ENCODE measurements at places on chromosomes 3 and 15.
A peak's percentile ranks its signal among the peaks of the same experiment; 100 is the strongest.

DNA sequence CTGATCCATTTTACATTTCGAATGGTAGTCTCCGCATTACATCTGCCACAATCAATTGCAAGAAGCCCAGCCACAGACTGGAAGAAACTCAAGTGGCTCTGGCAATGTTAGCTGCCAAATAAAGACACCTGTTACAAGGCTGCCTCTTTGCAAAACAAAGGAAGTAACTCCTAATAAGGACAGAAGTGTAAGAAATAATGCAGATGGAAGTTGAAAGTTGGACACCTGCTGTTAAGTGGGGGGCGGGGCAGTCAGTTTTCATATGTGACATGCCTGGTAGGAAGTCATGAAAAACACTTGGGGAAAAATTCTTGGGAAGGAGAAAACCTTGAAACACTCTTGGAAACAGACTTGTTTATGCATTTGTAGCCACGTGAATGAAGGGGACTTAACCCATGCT is 54.1 kb upstream of the ATP2C1 start:
- DNase-seq, result no peak

DNA sequence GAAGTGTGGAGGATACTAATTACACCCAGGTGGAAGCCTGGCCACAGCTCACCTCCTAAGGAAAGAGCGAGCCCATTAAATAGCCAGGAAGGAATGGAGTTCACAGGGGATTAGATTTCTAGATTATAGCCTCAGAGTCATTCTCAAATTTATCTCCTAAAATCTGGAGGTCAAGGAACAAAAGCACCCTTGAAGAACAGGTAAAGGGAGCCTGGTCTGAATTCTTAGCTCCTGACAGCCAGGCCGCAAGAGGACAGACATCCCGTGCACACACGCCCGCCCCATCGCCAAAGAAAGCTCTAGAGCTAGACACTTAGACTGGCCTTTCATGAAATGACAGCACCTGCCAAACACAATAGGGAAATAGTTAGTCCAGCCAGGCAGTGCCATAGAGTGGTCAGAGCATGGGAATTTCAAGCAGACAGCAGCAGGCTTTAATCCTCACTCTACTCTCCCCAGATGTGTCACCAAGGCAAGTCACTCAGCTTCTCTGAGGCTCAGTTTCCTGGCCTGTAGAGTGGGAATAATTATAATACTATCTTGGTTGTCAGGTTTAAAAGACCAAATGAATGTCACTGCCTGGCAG is 59.2 kb downstream of the LIPC start:
- no peak for DNase-seq

- DNase-seq, result no peak
Measured at GRCh38 chr3:141129541-141130011, 78.4 kb downstream of the SPSB4 start.

- peak; percentile 55 for DNase-seq
Measured at GRCh38 chr3:45987368-45988291, 8.0 kb downstream of the FYCO1 start.

GRCh38 chr3:11712646-11713045 is 68.9 kb upstream of the VGLL4 start:
- no peak for DNase-seq

DNA sequence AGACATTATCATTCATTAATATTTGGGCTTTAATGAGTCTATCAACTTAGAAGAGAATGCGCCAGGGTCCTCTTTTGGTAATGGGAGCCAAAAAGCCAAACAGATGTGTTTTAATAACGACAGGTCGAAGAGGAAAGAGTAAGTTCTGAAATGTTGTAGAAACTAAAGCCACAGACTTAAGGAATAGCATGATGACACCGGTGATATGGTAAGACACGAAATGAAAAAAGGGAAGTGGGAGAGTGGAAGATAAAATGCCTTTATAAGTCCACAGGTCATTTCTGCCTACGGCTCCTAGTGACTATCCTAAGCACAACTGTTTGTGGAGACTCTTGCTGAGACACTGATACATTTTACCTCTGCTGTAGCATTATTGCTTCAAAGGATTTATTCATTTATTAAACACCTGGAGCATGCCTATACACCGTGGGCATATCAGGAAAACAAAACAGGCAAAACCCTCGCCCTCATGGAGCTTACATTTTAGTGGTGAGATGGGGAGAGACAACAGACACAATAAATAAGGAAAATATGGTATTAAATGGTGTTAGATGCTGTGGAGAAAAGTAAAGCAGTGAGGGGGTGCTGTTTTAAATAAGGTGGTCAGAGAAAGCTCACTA is 11.7 kb upstream of the CD47 start:
- no peak for DNase-seq

- DNase-seq, result peak; percentile 98
Measured at GRCh38 chr3:45915518-45916231, 27.6 kb upstream of the CXCR6 start.

DNA sequence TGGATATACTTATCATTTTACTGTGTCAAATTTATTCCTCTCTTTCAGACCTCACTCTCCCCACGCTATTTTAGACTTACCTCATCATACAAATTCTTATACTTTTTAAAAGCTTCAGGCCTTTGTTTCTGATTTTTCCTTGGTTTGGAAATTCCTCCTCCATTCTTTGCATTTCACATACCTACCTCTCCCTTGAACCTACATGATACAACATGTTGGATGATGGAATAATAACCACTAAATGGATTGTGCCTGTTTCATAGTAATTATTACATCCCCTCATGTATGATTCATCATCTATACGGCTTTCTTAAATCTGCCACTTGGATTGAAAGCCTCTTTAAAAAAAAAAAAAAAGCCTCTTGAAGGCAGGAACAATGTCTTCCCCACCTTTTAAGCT is 24.6 kb downstream of the TRIP4 start:
- no peak for DNase-seq

DNA sequence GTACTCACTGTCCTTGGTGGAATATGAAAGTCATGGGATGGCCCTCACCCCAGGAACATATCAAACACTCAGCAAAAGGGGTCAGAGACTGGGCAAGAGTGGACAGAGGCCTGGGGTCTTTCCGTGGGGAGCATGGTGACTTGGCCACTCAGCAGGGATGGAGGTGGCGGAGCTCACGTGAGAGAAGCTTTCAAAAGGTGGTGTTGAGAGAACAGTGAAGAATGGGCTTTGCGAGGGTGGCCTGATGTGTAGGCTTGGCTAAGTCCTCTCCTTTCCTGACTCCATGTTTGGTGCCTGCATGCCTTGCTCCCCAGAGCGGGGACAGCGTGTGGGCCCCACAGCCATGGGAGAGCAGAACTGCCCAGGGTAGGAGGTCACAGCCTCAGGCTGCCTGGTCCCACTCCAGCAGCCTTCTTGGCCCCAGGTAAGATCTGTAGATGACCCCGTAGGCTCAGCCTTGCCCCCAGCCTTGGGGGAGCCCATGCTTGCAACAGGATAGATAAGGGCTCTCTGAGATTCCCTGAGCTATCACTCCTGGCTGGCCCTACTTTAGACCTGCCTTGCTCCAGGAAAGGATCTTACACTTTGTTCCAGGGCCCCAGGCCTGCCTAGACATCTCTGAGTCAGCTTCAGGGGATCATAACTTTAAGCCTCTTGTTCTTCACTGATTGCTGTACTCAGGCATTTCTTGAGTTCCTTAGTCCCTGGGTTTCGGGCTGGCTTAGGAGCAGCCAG is 17.0 kb downstream of the RPLP1 start:
- peak; percentile 86 for DNase-seq

- DNase-seq, result no peak
Measured at GRCh38 chr15:51403946-51404695, 62.7 kb downstream of the GLDN start.

DNA sequence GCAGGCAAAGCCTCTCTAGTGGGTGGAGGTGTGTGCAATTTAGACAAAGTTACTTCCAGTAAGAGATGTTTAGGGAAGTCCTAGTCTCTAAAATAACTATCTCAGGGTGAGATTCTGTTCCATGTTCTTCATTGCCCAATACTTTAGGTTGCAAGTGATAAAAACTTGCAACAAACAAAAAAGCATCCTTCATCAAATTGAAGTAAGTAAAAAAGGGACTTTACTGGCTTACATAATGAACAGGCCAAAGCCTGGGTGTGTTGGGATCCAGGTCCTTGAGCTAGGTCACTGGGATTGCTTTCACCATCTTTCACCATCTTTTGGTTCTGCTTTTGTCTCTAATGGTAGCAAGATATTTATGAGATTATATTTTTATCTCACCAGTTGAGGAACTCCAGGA is 38.3 kb downstream of the CX3CR1 start:
- DNase-seq, result no peak

DNA sequence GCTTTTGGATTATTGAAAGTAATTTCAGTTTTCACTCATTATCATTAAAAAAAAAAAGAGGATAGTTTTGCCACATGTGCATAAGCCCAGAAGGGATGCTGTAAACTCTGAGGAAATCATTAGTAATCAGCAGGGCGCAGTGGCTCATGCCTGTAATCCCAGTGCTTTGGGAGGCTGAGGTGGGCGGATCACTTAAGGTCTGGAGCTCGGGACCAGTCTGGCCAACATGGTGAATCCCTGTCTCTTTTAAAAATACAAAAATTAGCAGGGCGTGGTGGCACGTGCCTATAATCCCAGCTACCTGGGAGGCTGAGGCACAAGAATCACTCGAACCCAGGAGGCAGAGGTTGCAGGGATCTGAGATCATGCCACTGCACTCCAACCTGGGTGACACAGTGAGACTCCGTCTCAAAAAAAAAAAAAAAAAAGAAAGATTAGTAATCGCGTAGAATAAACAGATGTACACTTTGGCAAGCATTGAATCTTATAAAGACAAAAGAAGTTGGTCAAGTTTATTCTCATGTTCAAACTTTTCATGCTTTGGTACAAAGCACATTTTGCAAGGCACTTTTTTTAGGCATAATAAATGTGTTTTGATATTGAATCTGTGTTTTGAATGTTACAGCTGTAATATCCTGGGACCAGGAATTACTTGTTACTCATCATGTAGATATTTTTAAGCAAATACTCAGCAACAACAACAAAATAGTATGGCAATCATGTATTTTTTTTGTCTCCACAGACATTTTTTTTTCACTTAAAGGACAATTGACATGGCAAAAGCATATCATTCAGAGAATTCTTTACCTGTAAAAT is 93.2 kb upstream of the AGTR1 start:
- peak; percentile 47 for DNase-seq

GRCh38 chr15:38201714-38202113 is 50.9 kb upstream of the SPRED1 start:
- peak; percentile 35 for DNase-seq

- no peak for DNase-seq
Measured at GRCh38 chr3:129534428-129535027, 6.1 kb downstream of the RHO start.

GRCh38 chr3:154089421-154090420 is 31.5 kb upstream of the ARHGEF26 start:
- DNase-seq, result peak; percentile 7

DNA sequence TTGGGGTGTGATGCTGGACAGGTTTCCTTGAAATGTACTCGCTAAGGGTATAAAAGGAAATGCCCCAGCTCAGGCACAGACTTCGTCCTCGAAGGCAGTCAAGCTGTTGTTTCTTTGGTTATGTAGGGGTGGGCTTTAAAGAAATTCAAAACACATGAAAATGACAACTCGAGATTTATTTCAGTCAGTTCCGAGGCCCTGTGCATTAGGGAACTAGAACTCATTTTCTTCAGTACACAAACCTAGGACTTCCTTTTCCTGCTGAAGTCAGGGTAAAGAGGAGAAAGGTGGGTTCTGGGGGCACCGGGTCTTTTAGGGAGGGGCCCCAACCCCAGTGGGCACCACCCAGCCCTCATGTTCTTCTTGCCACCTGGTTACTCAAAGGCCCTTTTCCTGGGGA is 7.7 kb downstream of the CCR9 start:
- DNase-seq, result no peak

- no peak for DNase-seq
Measured at GRCh38 chr3:132416161-132416560, 1.1 kb upstream of the DNAJC13 start.

DNA sequence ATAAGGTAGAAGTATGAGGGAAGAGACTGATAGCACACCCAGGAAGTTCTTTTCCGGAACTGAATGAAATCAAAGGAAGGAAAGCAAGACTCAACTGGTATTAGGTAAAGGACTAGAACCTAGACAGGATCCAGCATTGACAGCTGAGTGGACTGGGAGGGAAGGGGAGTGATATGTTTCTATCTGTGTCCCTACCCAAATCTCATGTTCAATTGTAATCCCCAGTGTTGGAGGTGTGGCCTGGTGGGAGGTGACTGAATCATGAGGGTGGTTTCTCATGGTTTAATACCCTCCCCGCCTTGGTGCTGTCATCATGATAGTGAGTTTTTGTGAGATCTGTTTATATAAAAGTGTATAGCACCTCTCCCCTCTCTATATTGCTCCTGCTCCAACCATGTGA is 415.9 kb upstream of the KCNMB2 start:
- DNase-seq, result no peak

DNA sequence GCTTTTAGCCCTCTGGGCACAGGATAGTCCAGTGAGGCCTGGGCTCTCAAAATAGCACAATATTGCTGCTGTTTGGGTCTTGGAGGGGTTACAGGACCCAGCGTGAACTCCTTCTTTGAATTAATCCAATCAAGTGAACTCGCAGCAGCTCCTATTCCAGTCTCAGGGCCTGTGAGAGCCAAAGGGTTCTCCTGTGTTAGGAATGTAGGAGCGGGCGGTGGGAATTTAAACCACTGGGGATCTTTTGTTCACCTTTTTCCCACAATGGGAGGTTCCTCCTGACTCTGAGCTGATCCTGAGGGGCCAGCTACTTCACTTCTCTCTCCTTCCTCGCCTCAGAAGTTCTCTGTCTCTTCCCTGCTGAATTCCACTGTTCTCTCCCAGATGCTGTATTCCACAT is 504.0 kb downstream of the UNC13C start:
- DNase-seq, result no peak

DNA sequence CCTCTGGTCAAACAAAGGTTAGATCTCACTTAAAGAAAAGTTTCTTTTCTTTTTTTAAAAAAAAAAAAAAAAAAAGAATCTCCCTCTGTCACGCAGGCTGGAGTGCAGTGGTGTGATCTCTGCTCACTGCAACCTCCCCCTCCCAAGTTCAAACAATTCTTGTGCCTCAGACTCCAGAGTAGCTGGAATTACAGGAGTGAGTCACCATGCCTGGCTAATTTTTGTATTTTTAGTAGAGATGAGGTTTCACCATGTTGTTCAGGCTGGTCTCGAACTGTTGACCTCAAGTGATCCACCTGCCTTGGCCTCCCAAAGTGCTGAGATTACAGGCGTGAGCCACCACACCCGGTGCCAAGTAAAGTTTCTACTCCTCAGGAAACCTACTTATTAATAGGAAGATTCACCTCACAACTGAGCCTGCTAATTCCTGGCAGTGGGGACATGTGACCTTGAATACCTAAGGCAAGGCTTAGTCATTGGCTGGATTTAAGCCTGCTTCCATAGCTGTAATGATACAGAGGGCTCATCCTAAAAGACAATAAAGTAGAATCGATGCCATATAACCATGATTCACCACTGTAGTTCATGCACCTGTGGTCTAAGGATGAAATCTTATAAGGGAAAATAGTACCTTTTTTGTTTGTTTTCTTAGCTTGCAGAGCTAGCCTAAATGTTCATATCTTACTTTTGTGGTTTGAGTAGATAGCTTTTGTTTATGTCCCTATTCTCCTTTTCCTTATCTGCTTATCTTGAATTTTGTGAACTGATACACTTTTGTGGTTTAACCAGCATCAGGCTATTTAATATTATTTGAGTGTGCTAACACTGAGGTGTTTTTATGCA is 24.8 kb upstream of the RBMS3 start:
- peak; percentile 64 for DNase-seq

Measured in iris pigment epithelial cell (primary cell).